Omental fat pad (tissue), 4 donors: ENCODE measurements at places on chromosomes 3 and 15. TPM values are rescaled to one million over a fixed set of nuclear protein-coding genes. Genes with fewer than 3 reads are reported as not detected.

DNA sequence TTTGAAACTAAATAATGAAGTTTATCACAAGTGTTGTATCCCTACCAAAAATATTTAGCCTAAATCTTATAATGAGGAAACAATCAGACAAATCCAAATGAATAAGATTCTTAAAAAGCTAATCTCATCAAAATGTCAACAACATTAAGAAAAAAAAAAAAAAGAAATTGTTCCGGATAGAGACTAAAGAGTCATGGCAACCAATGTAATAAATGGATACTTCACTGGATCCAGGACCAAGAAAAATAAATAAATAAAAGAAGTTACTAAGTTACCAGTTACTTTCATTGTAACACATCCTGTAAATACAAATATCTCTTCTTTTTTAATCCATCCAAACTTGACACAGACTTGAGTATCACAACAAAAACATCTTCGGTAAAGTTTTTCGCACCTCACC is 607 bp downstream of the MRPL47 start:
- no peak for DNase-seq

DNA sequence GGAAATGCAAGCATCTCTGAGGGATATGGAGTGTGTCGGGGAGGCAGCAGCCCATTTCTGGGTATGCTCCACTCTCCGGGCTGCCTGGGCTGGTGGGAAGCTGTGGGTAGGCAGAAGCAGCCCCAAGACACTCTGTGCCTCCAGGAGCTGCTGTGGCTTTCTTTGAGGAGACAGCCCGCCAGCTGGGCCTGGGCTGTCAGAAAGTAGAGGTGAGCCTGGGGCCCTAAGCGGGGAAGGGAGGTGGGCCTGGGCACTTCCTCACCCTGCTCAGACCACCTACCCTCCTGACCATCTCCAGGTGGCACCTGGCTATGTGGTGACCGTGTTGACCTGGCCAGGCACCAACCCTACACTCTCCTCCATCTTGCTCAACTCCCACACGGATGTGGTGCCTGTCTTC is 1.7 kb downstream of the ACY1 start:
- no peak for DNase-seq

- no peak for DNase-seq
Measured at GRCh38 chr3:128077202-128077624, 25.0 kb downstream of the SEC61A1 start.

DNA sequence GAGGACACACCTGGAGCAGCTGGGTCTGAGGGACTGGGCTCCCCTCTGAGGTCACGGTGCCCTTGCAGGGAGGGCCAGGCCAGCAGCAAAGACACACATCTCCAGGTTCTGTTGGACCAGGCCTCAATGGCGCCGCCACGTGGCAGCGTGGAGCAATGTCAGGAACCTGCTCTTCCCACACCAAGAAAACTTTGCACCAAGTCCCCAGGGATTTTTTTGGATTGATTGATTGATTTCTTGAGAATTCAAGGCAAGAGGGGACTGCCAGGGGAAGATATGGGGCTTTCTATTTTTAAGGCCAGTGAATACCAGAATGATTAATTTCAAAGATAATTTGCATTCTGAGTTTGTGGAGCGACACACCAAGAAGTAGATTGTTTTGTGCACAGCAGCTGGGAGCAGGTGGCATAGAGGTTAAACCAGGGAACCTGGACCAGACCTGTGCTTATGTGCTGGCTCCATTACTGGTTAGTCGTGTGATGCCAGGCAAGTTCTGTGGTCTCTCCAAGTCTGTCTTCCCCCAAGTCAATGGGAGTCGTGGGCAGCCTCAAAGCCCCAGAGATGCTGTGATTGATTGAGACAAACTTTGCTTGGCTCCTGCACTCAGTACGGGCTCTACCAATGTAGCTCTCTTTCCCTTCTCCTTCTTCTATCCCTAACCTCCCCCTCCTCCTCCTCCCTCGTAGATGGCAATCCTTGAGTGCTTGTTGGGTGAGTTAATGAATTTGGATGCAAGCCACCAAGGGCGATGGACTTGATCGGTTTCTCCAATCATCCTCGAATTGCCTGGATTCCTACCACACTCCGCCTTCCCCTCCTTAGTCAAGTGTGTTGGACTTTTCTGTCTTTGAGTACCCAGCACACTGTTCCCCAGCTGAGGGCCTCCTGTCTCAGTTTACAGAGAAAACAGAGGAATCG is 96.2 kb upstream of the TRPM1 start:
- DNase-seq, result no peak

- DNase-seq, result no peak
Measured at GRCh38 chr15:50945725-50946124, 37.2 kb downstream of the AP4E1 start.

- no peak for DNase-seq
Measured at GRCh38 chr3:98884675-98885371, 16.7 kb downstream of the DCBLD2 start.

DNA sequence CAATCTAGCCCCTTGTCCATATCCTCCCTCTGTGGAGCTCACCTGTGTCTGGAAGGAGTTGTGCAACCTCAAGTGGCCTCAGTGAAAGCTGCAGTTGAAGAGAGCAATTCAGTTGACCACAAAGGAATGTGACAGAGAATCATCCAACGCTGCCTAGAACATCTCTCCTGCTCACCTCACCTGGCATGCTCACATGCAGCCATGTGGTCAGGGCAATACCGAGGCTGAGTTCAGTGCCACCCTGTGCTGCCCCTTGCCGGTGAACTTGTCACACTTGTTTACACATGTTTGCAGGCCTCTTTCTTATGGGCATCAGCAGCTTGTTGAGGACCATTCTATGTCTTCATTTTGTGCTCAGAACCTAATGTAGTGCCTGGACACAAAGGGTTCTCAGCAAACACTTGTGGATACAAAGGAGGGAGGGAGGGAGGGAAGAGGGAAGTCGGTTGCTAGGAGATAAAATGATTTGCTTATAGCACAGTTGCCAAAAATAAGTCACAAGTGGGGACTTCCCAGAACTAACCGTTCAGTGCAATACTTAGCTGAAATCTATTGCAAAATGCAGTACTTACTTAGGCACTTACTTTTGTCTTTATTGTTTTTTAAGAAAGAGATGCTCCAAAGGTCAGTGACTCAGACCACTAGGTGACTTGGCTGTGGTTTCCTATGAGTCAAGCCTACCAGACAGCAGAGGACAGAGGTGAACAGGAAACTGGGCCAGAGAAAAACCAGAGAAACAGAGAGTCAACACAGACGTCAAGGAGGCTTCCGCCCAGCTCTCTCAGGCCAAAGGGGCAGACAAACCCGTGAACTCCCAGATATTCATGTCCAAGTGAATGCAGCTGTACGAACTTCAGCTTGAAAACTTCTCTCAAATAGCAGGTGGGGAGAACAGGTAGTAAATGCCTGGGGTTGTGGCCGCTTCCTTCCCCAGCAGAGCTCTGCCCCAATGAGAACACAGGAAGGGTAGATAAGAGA is 227.8 kb upstream of the CTNNB1 start:
- peak; percentile 42 for DNase-seq

- no peak for DNase-seq
Measured at GRCh38 chr3:150411976-150412375, 3.9 kb downstream of the TSC22D2 start.

DNA sequence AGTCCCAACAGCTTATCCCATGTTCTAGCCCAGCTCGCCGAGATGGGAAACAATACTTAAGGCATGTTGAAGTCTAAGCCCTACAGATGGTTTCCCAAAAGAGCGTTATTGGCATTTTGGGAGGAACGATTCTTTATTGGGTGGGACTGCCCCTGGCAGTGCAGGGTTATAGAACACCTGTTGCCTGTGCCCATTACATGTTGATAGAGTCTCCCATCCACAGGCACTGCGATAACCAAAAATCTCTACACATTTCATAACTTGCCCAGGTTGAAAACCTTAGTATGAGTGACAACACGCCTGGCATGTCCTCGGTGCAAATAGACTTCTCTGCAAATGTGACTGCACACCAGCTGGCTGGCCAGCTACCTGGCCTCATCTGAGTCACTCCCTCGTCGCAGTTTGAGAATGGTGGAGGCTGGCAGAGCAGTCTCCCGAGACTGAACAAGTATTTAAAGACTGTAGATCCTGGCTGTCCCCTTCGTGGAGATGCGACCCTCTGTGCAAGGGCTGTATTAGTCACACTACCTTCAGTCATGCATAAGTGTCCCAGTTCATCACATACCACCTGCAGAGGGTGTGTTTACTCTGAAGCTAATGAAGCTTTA is 18.7 kb downstream of the ZNF80 start:
- DNase-seq, result no peak

GRCh38 chr3:119647843-119648575 is 12.4 kb downstream of the POPDC2 start:
- DNase-seq, result no peak

- DNase-seq, result no peak
Measured at GRCh38 chr3:69848113-69848512, 108.8 kb downstream of the MITF start.

DNA sequence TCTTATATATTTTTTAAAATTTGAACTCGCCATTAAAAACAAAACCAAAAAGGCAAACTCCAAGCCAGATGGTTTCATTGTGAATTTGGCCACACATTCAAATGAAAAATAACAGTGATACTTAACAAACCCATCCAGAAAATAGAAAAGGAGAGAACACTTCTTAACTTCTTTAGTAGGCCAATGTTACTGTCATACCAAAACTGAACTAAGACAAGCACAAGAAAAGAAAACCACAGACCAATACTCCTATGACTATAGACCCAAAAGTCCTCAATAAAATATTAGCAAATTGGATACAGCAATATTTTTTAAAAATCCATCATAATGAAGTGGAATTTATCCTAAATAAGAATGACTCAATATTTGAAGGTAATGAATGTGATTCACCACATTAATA is 73.5 kb upstream of the ALDH1A3 start:
- no peak for DNase-seq

GRCh38 chr15:73858062-73858461 is 15.3 kb upstream of the TBC1D21 start:
- no peak for DNase-seq

DNA sequence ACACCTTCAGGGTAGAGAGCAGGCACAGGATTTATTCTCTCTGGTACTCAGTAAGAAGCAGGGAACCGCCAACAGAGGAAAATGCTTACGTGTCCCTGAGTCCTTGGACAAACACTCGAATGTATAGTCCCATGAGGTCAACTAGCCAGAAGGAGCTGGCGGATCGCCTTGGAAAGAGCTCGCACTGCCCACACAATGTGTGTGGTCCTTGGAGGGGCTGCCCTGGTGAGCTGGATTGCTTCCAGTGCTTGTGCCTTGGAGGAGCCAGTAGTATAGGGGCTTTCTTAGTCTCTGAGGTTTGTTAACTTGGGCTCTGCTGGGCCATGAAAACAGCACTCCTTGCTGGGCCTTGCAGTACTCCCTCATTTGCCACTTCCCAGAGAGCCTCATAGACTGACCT is 40.7 kb upstream of the VILL start:
- DNase-seq, result no peak

DNA sequence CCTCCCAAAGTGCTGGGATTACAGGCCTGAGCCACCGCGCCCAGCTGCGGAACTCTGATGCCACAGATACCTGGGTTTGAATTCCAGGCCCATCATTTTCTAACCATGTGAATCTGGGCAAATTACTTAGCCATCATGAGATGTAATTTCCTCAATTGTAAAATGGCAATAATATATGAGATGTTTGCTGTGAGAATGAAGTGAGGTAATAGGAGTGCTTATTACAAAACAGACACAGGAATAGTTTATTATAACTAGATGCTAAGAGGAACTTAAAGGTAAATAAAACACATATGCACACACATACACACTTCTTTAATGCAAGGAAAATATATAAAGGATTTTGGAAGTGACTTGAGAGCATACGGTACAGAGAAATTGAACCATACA is 64.7 kb upstream of the TNIK start:
- DNase-seq, result no peak

DNA sequence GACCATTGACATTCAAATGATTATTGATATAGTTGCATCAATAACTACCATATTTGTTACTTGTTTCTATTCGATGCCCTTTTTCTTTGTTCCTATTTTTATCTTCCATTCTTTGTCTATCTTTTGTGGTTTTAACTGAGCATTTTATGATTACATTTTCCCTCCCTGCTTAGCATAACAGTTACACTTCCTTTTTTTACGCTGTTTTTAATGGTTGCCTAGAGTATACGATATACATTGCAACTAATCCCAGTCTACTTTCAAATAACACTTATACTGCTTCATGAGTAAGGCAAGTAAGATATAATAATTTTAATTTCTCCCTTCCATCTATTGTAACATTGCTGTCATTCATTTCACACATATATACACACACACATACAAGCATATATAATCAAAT is 26.3 kb downstream of the COL6A6 start:
- DNase-seq, result no peak

GRCh38 chr3:25027650-25028049 is 400.4 kb upstream of the RARB start:
- DNase-seq, result no peak

GRCh38 chr3:106333911-106334618 is 465.3 kb upstream of the CBLB start:
- DNase-seq, result no peak

DNA sequence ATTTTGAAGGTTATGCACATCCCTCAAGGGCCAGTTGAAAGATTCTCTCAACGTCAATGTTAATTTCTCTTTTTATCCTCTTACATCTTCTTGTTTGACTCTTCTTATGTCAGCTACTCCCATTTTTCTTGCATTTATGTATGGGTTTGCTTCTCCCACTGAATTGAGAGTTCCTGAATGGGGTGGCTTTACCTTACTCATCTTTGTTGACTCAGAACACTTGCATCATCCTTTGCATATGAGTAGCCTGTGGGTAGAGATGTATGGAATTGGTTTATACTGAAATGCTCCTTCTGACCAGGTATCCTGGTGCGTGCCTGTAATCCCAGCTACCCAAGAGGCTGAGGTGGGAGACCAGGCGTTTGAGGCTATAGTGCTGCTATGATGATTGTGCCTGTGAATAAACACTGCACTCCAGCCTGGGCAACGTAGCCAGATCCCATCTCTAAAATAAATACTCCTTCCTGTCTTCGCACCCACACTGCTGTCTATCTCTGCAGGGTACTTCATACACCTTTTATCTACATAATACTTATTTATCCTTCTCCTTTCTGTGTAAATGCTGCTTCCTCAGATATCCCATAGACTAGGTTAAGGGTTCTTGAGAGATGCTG is 123.6 kb upstream of the DPH6 start:
- no peak for DNase-seq

DNA sequence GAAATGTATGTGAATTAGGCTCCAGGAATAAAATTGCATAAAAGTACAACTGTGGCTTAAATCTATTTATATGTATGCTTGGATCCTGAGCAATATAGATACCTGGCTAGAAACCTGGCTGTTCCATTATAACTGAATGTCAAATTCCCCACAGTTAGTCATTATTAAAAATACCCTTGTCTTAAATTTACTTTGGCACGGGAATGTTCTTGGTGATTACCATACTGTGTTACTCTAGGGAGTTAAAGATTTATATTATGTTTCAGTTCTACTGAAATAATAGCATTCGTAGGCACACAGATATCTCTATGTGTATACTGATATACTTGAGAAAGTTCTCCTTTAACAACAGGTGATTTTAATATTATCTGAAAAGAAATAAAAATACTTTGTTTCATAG is 394.1 kb downstream of the PTPRG start:
- DNase-seq, result no peak

Gene MYH15
- total RNA-seq, result not detected

Gene SNAP23
- 89.6 TPM for total RNA-seq

Gene MEF2A
- total RNA-seq, result 47.8 TPM

Gene SAMMSON
- total RNA-seq, result not detected

Gene LMAN1L
- total RNA-seq, result not detected

Gene SUSD5
- total RNA-seq, result 2.0 TPM

Gene APOD
- 1,610 TPM for total RNA-seq

Gene FBXW12
- total RNA-seq, result not detected

Gene IGDCC3
- not detected for total RNA-seq

Gene PYGO1
- 4.7 TPM for total RNA-seq

Gene DNAJA4
- 21.8 TPM for total RNA-seq

Gene PLA2G4D
- not detected for total RNA-seq
